ENCODE measurements at places on chromosomes 2 and 18. TPM values are rescaled to one million over a fixed set of nuclear protein-coding genes. Genes with fewer than 3 reads are reported as not detected.

- no peak for DNase-seq
Measured at GRCh38 chr2:84940088-84940470, 30.9 kb upstream of the KCMF1 start.

The ACMSD gene
- not detected for total RNA-seq

The CNTNAP5 gene
- not detected for total RNA-seq

DNA sequence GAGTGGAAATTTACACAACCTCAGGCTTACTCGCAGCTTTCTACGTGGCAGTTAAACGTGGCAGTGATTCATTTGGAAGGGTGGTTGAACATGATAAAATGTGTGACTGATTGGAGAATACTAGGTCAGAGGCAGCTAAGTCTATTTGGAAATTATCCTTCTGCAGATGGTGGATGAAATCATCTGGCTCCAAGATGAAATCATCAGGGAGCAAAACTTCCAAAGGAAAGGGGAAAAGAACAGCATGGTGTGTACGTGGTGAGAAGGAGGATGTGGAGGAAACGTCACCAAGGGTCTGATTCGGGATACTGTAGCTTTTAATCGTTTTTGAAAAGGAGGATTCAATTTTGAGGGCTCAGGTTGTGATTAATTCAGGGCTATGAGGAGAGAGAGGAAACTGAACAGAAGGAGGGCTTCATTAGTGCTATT lies 47.9 kb downstream of the COL3A1 start:
- DNase-seq: no peak

The DSG4 gene
- not detected for total RNA-seq

- no peak for DNase-seq
Measured at GRCh38 chr2:211144078-211144477, 587.7 kb downstream of the CPS1 start.
